Glomerular endothelial cell (primary cell): ENCODE measurements at places on chromosomes 11 and 22. TPM values are rescaled to one million over a fixed set of nuclear protein-coding genes. Genes with fewer than 3 reads are reported as not detected.

The SLN gene
- total RNA-seq: 2.1 TPM in 1 of 2 replicates, not detected in the other

The SYCE3 gene
- total RNA-seq: 1.7 and 2.6 TPM in 2 replicates

The IFTAP gene
- total RNA-seq: 21.0 and 29.9 TPM in 2 replicates

The PRDX5 gene
- total RNA-seq: 305 and 480 TPM in 2 replicates
